ENCODE measurements at places on chromosomes 12 and 14.

DNA sequence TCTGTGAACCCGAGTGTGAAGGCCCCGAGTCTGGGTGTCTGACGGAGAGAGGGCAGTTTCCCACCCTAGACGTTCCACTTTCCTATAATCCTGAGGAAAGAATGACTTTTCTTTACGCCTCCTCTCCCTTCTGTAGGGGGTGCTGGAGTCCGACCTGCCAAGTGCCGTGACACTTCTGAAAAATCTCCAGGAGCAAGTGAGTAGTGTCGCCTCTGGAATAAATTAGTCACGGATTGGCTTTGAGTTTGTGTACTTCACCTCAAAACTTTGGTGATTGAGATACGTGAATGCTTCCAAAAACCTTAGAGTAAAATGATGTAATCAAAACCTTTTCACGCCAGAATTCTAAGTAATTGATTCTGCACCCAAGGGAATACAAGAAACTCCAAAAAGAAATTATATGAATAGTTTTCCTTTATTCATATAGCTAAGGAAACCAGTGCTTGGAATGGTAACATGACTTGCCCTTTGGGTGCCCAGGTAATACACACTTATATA lies 452 bp downstream of the NGDN start:
- DNase-seq = no peak

- no peak for DNase-seq
Observed at GRCh38 chr14:87908550-87908949, 84.4 kb downstream of the GALC start.

DNA sequence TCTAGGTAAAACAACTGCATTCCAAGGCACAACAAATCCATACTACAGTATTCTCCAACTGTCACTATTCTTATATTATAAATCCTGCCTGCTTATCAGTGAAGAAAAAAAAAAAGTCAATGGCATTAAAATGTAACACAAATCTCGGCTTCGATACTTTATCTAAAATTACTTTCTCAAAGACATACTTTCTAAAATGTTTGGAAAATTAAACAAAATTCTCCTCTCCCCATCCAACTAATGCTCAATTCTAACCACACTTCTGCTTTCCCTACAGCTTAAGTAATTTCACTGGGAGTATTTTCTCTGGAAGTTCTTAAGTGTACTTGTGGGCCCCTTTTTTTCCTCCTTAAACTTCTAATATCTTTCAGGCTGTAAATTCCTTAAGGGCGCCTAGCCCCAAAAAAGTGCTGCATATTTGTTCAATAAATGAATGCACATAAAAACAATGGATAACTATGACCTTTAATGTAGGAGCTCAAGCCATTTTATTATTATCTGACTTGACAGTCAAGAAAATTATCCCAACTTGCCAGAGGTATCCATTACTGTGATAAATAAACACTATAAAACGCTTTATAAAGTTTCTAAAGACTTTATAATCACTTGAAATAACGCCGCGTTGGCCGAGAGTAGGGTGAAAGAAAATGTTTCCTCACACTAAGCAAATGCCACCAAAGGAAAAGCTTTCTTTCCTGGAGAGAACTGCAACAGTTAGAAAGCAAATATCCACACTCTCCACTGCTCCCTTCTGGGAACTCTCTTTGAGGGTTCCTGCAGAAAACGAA lies 977 bp downstream of the HEATR5A start:
- DNase-seq = no peak

DNA sequence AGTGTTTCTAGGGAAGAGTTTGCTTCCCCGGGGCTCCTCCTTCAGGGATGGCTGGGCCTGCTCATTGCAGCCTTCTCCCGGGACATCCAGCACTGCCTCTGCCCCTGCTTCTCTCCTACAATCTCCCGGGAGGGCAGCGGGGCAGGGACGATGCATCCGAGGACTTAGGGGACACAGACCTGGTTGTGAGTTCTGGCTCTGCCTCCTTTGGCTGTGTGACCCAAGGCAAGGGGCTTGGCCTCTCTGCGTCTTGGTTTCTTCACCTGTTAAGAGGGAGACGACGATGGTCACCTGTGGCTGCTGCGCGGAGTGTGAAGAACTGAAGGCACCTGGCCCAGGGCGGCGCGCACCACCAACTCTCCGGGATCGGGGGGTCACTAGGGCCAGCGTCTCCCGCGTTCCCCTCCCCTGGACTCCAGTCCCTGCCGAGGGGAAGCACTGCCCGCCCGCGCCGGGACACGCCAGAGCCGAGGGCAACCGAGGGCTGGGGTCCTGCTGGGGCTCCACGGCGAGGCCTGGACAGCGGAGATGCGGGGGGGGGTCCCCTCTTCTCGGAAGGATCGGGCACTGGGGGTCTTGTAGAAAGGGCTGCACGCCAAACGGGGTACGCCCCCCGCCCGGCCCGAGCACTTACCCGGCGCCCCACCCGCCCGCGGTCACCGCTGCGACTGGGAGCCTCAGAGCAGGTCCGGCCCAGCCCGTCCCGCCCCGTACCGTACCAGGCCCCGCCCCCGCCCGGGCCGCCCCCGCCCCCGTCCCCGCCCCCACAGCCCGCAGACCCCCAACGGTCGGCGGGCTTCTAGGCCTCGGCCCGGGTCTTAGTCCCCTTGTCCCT lies at the start of gene HVCN1:
Gene HVCN1, minus strand, starts transcription at position 670 of the 835 bp plus-strand sequence. CDS start 5,870 bp downstream, outside the sequence.
- peak; percentile 86 for DNase-seq

DNA sequence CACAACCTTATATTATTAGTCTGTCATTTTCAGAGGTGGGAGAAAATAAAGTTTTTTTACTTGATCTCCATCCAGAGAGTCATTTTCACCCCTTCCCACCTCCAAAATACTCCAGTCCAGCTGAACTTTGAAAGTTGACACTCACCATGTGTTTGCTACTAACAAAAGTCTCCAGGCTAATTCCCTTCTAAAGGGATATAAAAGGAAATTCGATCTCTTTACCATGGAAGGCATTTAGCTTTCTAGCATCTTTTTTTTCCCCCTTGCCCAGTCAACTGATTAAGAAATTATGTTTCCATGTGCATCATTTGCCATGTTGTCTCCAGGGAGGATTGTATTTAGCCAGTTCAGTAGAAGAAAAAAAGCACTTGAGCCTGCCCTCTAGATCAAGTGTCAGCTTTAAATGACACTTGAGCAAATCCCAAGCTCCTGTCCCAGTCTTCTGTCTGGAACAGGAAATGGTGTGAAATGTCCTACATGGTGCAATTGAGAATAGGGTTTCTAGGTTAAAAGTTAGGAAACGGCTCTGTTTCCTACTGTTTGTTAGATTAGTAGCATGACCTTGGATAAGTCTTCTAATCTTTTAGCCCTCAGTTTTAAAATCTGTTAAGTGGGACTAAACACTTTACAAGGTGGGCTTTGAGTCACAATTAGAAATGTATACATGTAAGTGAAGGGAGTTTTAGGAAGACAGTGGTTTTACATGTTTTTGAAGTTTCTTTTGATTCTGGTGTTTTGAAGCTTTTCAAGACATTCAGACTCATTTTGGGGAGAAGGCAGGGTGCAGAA lies 67.2 kb downstream of the GNS start:
- DNase-seq = no peak
